GM23338 (cell line): ENCODE measurements at places on chromosomes 6 and 20. TPM values are rescaled to one million over a fixed set of nuclear protein-coding genes. Genes with fewer than 3 reads are reported as not detected.

BLCAP gene
- 63.5 and 64.8 TPM in 2 replicates for total RNA-seq

DNA sequence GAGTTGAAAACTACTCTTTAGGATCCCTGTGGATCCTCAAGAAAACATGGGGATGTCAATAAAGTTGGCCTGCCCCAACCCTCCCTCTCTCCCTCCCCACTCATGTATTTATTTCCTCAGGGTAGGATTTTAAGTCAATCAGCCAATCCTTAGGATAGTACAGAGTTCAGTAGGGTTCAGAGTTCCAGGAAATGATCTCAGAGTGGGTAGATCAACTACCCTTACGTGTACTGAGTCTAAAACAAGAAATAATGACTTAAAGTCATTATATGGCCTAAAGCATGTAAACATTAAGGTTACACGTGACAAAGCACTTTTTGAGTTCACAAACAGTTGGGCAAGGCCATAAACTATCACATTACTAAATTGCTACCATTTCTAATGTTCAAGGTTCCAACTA is 47.2 kb upstream of the REV3L start:
- H3K4me1 ChIP-seq: peaks cover 11% of the 10 kb centered on the region
- no peaks in the 10 kb centered on the region for H3K27me3 ChIP-seq
- H3K36me3 ChIP-seq: no peaks in the 10 kb centered on the region

SLC35F1 gene
- 9.4 and 10.3 TPM in 2 replicates for total RNA-seq

TCP11 gene
- 0.62 TPM in 1 of 2 replicates, not detected in the other for total RNA-seq

GRCh38 chr6:112231594-112232060 is 22.7 kb downstream of the LAMA4 start:
- H3K27me3 ChIP-seq: no peaks in the 10 kb centered on the region
- H3K4me3 ChIP-seq: no peak overlapping the region
- no peak for DNase-seq
- no peaks in the 10 kb centered on the region for H3K36me3 ChIP-seq
- no peaks in the 10 kb centered on the region for H3K4me1 ChIP-seq
- no peak overlapping the region for H3K27ac ChIP-seq

DNA sequence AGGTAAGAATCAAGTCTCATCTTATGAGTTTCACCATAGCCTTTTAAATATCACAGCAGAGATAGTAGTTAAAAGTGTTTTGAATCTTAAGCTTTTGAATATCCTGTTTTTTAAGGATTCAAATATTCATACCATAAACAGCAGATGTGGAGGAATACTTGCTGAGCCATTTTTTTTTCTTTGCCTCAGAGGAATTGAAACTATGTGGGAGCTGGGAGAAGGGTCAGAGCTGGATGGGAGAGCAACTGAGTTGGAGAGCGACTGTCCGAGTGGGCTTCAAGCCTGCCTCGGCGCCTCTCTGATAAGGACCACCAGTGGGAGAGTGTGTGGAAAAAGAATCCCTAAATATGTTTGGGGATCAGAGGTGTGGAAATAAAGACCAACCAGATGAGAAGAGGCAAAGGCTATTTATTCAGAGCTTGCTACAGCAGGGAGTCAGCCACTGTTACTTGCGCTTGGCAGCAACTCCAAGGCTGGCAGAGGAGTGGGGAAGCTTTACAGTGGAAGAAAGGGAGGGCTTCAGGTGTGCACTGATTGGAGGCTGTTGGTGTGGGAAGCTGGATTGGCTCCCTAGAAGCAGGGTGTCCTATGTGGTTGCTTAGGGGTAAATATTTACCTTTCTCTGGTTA is 34.3 kb upstream of the MCUR1 start:
- H3K27me3 ChIP-seq: no peaks in the 10 kb centered on the region
- H3K4me3 ChIP-seq: no peak overlapping the region
- peaks cover 19% of the 10 kb centered on the region for H3K4me1 ChIP-seq

DNA sequence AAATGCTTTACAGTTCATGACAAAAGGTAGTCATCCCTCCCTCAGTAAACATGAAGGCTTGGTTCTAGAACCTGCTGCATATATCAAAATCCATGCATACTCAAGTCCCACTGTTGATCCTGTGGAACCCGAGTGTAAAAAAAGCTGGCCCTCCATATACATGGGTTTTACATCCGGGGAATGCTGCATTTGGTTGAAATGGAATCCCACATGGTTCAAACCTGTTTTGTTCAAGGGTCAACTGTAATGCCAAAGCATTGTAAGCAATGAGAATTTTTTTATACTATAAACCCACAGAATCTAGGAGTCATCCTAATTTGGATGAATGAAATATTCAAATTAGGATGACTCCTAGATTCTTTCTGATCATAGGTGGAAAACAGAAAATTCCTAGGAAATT is 5.9 kb upstream of the HDAC2 start:
- H3K36me3 ChIP-seq: no peaks in the 10 kb centered on the region
- no peak overlapping the region for H3K27ac ChIP-seq

- DNase-seq: no peak
- H3K27me3 ChIP-seq: no peaks in the 10 kb centered on the region
- H3K27ac ChIP-seq: no peak overlapping the region
- H3K4me1 ChIP-seq: no peaks in the 10 kb centered on the region
Measured at GRCh38 chr6:2545383-2546038, 205.2 kb downstream of the MYLK4 start.

DNA sequence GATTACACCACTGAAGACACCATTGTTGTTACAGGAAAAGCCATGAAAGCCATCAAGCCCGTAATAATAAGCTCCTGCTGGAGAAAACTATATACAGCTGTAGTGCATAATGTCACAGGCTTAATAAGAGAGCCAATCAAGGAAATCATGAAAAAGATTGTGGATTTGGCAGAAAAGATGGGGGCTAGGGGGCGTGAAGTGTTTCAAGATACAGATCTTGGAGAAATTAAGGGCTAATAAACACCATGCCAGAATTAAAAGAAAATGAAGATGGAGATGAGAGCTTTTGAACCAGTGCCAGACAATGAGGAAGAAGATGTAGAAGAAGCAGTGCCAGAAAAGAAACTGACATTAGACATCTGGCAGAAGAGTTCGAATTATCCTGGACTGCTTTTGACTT is 43.2 kb upstream of the DTNBP1 start:
- H3K36me3 ChIP-seq: no peaks in the 10 kb centered on the region
- no peak overlapping the region for H3K27ac ChIP-seq
- H3K4me3 ChIP-seq: no peak overlapping the region
- no peaks in the 10 kb centered on the region for H3K4me1 ChIP-seq
- H3K27me3 ChIP-seq: no peaks in the 10 kb centered on the region

JPH2 gene
- 0.78 and 1.1 TPM in 2 replicates for total RNA-seq

POU5F1 gene
- 3,419 and 3,629 TPM in 2 replicates for total RNA-seq

- no peak for DNase-seq
- no peaks in the 10 kb centered on the region; the same call in 1 of the 2 replicates for H3K4me1 ChIP-seq
- no peak overlapping the region for H3K27ac ChIP-seq
Measured at GRCh38 chr6:116550796-116551195, 2.8 kb upstream of the CALHM4 start.

GRCh38 chr6:77987035-77987384 is 334.2 kb downstream of the MEI4 start:
- no peaks in the 10 kb centered on the region for H3K36me3 ChIP-seq
- DNase-seq: no peak
- H3K4me3 ChIP-seq: no peak overlapping the region

- no peak overlapping the region for H3K27ac ChIP-seq
- peaks cover 13% of the 10 kb centered on the region for H3K4me1 ChIP-seq
- H3K36me3 ChIP-seq: no peaks in the 10 kb centered on the region
- H3K27me3 ChIP-seq: no peaks in the 10 kb centered on the region
Measured at GRCh38 chr6:118305081-118305480, 243.0 kb upstream of the PLN start.

GRCh38 chr6:131730264-131730663 is 19.4 kb upstream of the CTAGE9 start:
- 0 out of 2 replicates have a peak, but pooled peaks cover 3% of the 10 kb centered on the region for H3K36me3 ChIP-seq
- H3K4me3 ChIP-seq: no peak overlapping the region
- no peak for DNase-seq
- no peak overlapping the region for H3K27ac ChIP-seq

AHCY gene
- total RNA-seq: 404 and 423 TPM in 2 replicates

DNA sequence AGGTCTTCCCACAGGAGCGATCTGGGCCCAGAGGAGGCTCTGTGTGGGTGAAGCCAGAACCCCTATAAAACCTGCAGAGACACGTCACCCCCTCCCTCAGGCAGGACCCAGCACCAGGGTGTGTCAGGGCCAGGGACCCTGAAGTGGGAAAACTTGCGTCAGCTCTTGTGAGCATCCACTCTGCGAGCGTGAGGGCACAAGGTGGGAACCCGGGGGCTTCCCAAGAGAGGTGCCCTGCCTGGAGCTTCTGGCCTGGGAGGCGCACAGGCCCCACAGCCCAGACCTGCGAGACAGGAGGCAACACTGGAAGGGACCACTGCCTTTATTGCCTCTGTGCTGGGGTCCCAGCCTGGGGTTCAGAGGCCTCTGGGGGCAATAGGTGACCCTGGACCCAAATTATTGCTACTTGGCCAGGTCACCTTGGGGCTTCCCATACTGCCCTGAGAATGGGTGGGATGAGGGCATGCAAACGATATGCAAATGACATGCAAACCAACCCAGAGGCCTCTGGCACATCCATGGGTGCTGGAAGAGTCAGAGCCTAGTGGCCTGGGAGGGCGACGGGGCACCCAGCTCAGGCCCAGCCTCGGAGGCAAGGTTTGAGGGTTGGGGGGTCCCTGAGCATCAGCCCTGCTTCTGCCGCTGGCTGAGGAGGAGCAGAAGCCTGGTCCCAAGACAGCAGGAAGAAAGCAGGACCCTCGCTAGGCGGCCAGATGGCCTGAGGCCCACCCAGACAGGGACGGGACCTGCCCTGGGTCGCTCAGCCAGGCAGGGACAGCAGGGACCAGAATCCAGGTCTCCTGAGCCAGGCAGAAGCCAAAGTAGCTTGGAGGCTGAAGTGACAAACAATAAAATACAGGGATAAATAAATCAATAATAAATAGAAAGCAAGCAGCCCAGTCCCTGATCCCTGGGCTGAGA is 5.1 kb upstream of the C20orf144 start:
- H3K4me3 ChIP-seq: no peak overlapping the region
- no peaks in the 10 kb centered on the region for H3K4me1 ChIP-seq
- no peaks in the 10 kb centered on the region for H3K27me3 ChIP-seq

GRCh38 chr6:168410035-168410434 is 30.9 kb upstream of the SMOC2 start:
- H3K4me3 ChIP-seq: no peak overlapping the region
- no peak for DNase-seq
- H3K36me3 ChIP-seq: no peaks in the 10 kb centered on the region
- no peaks in the 10 kb centered on the region for H3K27me3 ChIP-seq

DNA sequence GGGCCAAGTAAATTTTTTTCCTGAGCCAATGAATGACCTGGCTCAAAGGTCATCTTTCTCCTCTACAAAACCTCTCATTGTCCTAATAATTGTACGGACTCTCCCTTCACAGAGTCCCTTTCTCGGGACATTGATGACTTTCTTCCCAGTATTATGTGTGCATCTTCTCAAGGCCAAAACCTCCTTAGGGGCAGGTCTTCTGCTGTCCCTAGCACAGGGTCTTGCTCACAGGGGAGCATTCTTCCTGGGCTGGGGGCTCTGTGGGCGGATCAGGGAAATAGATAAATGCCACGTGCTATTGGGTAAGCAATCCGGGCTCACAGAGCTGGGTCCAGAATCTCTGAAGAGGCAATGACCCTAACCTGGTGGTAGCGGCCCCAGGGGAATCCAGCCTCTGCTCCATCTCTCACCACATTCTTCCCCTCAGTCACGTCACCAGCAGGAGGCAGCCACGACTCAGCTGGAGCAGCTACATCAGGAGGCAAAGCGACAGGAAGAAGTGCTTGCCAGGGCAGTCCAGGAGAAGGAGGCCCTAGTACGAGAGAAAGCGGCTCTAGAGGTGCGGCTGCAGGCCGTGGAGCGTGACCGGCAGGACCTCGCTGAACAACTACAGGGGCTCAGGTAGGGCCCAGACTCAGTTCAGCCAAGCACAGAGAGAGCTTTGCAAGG is 23.5 kb downstream of the CEP250 start:
- peak; percentile 50 for DNase-seq
- no peak overlapping the region for H3K27ac ChIP-seq
- no peaks in the 10 kb centered on the region for H3K27me3 ChIP-seq
- H3K4me3 ChIP-seq: no peak overlapping the region

DNA sequence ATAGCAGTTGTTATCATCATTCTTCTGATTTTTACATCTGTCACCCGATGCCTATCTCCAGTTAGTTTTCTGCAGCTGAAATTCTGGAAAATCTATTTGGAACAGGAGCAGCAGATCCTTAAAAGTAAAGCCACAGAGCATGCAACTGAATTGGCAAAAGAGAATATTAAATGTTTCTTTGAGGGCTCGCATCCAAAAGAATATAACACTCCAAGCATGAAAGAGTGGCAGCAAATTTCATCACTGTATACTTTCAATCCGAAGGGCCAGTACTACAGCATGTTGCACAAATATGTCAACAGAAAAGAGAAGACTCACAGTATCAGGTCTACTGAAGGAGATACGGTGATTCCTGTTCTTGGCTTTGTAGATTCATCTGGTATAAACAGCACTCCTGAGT is 2.1 kb downstream of the CALHM6 start:
- H3K27me3 ChIP-seq: peaks cover 48% of the 10 kb centered on the region
- H3K36me3 ChIP-seq: no peaks in the 10 kb centered on the region
- H3K4me3 ChIP-seq: no peak overlapping the region

DNA sequence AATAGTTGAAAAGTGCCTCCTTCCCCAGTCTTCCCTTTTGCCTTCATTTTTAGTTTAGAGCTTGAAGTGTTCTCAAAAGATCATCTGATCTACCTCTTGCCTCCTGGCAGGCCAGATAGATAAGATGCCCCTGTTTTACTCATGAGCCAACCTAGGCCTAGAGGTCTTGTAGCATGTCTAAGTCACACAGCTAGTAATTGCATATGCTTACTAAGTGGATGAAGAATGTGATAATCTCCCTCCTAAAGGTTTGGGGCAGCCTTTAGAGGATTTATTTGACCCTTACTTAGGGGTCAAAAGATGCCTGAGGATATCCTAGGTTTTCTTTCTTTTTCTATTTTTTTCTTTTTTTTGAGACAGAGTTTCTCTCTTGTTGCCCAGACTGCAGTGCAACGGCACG is 2.1 kb downstream of the C6orf141 start:
- H3K36me3 ChIP-seq: no peaks in the 10 kb centered on the region
- H3K27me3 ChIP-seq: peaks cover 85% of the 10 kb centered on the region
- no peak overlapping the region for H3K27ac ChIP-seq
- no peak for DNase-seq

DDX27 gene
- 50.3 and 53.3 TPM in 2 replicates for total RNA-seq

- no peak for DNase-seq
- no peaks in the 10 kb centered on the region for H3K36me3 ChIP-seq
- H3K27ac ChIP-seq: no peak overlapping the region
- no peak overlapping the region for H3K4me3 ChIP-seq
Measured at GRCh38 chr6:25083784-25084507, 148.2 kb upstream of the RIPOR2 start.

DNA sequence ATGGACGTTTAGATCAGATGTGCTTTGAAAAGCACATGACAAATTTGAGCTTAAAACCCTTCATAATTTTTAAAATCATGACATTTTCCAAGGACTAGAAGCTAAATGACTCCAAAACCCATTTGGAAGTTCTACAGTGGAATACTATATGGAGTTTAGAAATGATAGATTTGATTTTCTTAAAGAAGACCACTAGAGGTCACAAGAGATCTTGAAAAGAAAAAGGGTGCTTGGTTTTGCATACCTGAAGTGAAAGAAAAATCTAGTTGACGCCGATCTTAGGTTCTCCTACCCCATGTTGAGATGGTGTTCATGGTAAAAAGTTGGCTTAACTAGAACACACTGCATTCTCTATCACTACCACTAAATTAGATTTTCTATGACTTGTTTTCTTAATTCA is 31.5 kb downstream of the CFAP61 start:
- peaks cover 9% of the 10 kb centered on the region; the same call in 1 of the 2 replicates for H3K4me1 ChIP-seq
- peak; percentile 82 for DNase-seq
- no peak overlapping the region for H3K27ac ChIP-seq
